ENCODE measurements at places on chromosomes 2 and 18.

DNA sequence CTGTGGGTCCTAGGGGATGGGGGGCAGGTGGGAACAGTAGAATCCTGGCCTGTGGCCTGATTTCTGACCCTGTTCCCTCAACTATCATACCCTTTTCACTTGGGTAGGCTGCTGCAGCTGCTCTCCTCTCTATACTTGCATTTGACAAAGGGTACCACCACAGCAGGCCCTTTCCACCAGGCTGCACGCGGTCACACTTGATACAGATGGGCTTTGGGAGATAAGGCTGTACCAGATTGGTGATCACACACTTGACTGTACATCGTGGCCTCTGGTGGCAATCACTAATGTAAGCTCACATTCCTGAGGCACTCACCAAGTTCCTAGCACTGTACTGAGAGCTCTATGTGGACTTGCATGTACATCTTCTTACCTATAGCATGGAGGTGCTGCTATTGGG lies 1.6 kb upstream of the RALB start:
- DNase-seq: no peak

DNA sequence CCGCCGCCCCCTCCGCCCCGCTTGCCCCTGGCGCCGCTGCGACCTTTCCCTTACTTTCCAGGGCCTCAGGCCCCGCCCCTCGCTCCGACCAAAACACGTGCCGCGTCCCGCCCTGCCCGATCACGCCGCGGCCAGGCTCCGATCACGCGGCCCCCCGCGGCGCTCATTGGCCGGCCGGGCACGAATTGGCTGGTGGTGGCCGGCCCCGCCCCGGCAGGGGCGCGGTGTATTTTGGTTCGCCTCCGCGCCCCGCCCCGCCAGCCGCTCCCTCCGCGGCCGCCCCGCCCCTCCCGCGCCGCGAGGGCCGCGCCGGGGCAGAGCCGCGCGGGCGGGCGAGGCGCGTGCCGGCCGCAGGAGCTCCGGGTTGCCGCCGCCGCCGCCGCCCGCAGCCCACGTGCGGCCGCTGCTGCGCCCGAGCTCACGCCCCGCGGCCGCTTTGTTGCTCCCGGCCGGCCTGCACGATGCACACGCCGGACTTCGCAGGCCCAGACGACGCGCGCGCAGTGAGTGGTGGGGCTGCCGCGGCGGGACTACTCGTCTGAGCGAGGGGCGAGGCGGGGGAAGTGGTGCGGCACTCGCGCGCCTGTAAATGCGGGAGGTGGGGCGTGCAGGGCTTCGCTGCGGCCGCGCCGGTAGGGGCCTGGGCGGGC lies at the start of gene KLF11:
KLF11 (plus strand) TSS at position 295 of the 650 bp plus-strand sequence; CDS start at position 462, 167 bp downstream.
- peak; percentile 73 for DNase-seq

DNA sequence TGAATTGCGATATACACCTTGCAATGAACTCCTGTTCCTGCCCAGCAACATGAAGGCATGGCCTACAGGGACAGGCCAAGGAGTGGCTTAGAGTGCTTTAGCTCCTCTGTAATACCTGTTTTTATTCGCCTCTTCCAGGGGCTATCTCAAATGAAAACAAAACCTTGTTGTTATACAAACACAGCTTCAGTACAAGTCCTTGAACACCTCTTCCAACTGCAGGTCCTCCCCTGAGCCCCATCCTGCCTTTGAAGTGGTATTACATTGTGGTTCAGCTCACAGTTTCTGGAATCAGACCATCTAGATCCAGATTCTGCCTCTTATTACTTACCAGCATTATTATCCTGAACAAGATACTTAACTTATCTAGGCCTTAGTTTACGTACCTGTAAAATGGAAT lies 83.0 kb upstream of the HNRNPA3 start:
- no peak for DNase-seq

- DNase-seq: no peak
Measured at GRCh38 chr2:1402064-1402463, 11.2 kb upstream of the TPO start.

GRCh38 chr2:103520547-103520946 lies 758.7 kb downstream of the TMEM182 start:
- DNase-seq: no peak

DNA sequence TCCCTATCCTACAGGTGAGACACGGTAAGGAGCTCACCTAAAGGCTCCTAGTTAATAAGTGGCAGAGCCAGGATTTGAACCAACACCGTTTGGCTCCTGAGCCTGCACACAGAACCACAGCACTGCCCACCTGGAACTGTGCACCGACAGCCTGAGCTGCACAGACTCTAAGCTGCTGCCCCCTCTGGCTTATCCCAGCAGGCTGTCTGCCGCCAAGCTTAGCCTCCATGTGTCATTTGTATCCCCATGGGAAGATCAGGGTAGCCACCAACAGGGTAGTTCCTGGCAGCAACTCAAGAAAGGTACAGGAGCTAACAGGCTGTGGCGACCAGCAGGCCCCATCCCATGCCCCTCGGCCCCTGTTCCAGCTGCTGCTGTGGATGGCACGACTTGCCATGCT lies 135.7 kb downstream of the LRRC30 start:
- no peak for DNase-seq

- no peak for DNase-seq
Measured at GRCh38 chr2:23826771-23827170, 100.2 kb downstream of the ATAD2B start.

GRCh38 chr2:16395601-16396000 lies 270.0 kb downstream of the CYRIA start:
- DNase-seq: no peak

DNA sequence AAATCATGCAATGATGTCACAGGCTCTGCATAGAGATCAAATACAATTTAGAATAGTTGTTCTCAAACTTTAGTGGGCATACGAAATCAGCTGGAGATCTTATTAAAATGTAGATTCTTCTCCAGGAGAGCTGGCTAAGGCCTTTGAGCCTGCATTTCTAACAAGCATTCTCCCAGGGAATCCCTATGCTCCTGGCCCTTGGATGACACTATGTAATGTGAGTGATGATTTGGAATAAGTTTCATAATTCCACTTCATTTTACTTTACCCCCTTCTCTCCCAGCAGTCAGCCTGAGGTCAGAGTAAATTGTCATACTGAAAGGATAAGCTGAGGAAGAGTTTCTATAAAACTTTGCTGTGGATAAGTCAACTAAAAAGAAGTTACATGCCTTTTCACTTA lies 189.1 kb downstream of the UBE2E3 start:
- no peak for DNase-seq

DNA sequence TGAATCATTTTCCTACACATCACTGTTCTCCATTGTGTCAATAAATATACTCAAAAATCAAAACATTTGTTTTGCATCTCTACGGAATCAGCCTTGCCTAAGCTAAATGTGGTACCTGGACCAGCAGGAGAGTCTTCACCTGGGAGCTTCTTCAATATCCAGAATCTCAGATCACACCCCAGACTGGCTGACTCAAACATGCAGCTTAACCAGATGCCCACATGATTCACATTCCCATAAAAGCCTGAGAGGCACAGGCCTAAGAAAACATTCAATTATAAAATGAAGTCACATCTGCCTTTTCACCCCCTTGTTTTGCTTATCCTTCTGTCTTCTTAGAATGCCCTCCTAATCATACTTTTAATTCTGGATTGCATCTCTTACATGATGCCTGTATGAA lies 1045.5 kb upstream of the NXPH2 start:
- no peak for DNase-seq

DNA sequence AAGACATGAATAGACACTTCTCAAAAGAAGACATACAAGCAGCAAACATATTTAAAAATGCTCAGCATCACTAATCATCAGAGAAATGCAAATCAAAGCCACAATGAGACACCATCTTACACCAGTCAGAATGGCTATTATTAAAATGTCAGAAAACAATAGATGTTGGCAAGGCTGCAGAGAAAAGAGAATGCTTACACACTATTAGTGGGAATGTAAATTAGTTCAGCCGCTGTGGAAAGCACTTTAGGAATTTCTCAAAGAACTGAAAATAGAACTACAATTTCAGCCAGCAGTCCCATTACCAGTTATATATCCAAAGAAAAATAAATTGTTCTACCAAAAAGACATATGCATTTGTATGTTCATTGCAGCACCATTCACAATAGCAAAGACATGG lies 61.7 kb downstream of the STRADB start:
- no peak for DNase-seq

DNA sequence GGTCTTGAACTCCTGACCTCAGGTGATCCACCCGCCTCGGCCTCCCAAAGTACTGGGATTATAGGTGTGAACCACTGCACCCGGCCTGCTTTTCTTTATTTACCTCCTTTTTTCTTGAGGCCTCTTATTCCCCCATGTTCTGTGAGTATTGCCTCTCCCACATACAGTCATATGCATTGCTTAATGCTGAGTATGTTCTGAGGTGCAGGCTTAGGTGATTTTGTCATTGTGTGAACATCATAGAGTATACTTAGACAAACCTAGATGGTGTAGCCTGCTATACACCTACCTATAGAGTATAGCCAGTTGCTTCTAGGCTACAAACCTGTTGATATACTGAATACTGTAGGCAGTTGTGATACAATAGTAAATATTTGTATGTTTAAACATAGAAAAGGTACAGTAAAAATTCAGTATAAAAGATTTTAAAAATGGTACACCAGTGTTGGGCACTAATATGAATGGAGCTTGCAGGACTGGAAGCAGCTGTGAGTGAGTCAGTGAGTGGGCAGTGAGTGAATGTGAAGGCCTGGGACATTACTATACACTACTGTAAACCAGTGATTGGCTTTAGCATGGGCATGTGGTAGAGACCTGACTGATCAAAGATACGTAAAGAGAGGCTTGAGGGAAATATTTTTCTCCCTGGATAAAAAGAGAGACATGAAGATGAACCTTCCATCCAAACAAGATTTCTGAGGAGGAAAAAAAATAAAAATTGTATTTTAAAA lies 17.6 kb downstream of the SLC39A10 start:
- DNase-seq: no peak

DNA sequence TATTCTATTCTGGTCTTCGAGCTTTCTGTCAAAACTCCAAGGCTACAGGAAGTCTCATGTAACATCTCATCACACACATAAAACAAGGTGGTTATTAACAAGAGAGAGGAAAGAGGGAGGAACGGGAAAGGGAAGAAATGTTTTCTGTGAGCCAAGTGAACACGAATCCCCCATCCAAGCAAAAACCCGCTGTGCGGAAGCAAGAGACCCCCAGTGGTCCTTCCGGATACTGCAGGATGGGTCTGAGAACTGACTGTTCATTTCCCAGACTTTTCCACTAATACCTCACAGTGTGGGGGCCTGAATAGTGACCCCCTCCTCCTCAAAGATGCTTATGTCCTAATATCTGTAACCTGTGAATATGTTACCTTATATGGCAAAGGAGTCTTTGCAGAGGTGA lies 19.0 kb upstream of the DIPK1C start:
- DNase-seq: no peak

GRCh38 chr2:168490015-168490874 lies 34.2 kb downstream of the CERS6 start:
- peak; percentile 21 for DNase-seq

DNA sequence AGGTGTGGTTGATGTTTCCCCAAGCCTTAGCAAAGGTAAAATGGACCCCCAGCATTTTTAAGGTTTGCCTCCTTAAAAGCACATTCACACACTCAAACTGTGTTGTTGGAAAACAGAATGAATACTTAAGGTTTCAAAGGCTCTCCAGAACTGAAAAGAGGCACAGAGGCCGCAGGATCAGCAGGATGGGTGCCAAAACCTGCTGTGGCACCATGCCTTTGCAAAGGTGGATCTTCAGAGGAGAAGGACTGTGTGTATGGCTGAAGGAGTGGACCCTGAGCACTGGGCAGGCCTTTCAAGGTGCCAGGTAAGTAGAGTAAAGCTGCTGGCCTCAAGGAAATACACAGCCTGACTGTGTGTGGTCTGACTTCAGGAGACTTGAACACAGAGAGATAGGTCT lies 127.3 kb downstream of the XRCC5 start:
- no peak for DNase-seq

GRCh38 chr2:26193578-26194231 lies 20.8 kb downstream of the GAREM2 start:
- DNase-seq: no peak

DNA sequence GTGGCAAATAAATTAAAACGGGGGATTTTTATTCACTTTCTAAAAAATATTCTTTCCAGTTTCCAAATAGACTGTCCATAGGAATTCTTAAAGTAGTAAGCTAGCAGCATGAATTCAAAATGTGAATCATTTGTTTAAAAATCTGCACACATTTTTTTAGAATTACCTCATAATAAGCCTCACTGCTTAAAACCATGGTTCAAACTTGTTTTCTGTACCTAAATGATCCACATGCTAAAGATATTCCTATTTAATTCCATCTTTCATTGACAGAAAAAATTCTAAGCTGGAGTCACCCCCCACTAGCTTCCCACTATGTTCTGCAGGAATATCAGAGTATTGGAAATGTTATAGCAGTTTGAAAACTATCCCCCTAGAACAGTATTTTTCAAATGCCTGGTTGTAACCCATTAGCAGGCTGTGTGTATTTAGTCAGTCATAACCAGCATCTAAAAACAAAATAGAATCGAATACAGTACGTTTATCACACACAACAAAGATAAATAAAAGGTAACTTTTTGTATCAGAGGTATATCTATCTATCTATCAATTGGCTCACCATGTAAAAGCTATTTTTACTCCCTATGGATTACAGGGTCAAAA lies 11.2 kb upstream of the IKZF2 start:
- DNase-seq: no peak

- DNase-seq: no peak
Measured at GRCh38 chr2:36301843-36302242, 53.7 kb upstream of the CRIM1 start.

DNA sequence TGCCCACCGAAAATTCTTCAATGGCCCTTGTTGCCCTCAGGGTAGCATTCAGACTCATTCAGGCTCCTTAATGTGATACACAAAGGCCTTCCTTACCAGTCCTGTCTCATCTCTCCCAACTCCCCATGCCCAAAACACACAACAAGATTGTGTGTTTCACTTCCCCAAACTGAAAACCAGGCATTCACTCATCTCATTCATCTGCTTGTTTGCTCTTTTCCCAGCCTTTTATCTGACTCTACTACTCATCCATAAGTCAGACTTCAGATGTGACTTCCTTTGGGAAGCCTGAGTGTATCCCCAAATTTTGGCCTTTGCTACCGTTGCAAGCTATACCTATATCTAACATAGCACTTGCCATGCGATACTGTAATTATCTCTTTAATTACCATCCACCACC lies 9.7 kb upstream of the SLC39A10 start:
- no peak for DNase-seq

DNA sequence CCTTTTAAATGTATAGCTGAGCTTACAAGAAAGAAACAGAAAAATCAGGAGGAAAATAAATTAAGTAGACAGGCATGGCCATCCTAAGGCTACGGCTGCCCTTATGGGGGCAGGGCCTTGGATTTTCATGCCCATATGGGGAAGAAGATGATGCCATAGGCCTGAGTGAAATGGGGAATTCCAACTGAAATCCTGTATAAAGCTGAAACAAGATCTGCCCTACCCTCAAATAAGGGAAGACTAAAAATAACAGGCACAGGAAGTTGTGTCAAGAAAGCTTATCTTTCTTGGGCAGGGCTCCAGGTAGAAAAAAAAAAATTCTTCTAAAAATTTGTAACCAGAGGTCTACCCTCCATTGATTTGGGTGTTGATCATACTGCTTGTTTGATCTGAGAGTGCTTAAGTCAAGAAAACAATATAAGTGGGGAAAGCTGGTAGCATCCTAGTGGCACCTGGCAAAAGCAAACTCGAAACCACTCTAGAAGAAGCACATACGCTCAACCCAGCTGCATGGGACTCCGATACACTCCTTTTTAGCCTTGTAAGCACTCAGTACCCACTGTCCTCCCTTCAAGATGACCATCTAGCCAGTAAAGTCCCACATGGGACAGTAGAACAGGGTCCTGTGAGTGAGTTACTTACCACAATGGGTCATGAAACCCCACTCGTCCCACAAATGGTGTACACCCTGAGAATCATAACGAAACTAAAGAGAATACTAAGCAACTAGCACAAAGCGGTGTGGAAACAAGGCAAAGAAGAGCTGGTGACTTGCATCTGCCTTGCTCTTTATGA lies 22.3 kb downstream of the DNAH7 start:
- DNase-seq: no peak

Data from T-cell (primary cell).